GM19239 (cell line): ENCODE measurements at places on chromosomes 2 and 18.

DNA sequence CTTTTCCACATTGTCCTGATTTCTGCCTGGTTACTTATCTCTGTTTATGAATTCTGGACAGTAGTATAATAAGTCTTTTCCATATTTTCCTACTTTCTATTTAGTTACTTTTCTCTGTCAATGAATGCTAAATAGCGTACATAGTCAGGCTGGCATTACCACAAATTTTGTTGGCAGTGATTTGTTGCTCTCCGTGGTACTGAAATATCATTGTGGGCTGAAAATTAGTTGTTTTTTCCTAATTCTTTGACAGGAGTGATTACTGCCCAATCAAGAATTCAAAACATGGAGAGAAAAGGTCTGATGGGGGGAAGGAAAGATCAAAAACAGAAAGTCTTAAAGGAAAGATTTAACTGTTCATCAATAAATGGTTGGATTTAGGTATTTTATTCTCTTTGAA is 7.7 kb upstream of the GALNT13 start:
- no peak for DNase-seq

DNA sequence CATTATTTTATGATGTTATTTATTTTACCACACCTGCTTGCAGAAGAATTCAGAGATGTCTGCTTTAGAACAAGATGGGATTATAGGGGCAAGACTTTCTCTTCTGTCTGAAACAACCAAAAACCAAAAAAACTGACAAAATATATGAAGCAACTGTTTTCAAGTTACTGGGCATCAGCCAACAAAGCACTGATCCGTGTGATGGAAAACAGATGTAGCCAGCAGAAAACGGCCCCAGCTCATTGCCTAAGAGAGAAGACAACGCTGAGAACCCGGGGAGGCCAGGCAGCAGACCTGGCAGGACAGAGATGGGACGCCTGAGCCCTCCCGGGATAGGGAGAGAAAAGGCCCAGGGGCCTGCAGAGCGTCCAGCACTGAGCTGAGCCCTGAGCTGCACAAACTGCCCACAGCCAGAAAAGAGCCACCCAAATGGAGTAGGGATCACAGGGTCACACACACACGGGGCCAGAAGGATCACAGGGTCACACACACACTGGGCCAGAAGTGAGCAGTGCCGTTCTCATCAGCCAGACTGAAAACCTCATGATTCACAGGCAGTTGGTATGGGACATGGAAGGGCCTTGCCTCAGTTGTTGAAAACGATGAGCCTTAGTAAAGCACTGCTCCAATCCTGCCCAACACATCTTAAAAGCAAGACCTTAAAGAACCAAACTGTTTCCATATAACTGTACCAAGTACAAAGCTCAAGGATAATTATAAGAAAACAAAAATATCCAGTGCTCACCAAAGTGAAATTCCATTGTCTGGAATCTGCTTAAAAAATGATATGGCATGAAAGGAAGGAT is 12.1 kb downstream of the PXDN start:
- DNase-seq, result no peak

GRCh38 chr2:37669446-37669845 is 2.0 kb downstream of the CDC42EP3 start:
- no peak for DNase-seq

GRCh38 chr2:129975016-129975774 is 4.3 kb upstream of the RAB6C start:
- no peak for DNase-seq

DNA sequence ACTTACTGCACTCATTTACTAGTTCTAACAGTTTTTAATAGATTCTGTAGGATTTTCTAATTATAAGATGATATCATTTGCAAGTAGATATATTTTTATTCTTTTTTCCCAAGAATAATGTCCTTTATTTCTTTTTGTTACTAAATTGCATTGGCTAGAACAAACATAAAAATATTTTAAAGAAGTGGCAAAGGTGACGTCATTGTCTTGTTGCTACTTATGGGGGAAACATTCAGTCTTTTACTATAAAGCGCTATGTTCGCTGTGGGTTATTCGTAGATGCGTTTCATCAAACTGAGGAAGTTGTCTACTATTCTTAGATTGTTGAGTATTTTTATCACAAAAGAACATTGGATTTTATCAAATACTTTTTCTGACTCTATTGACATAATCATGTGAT is 765.2 kb upstream of the POU3F3 start:
- no peak for DNase-seq

DNA sequence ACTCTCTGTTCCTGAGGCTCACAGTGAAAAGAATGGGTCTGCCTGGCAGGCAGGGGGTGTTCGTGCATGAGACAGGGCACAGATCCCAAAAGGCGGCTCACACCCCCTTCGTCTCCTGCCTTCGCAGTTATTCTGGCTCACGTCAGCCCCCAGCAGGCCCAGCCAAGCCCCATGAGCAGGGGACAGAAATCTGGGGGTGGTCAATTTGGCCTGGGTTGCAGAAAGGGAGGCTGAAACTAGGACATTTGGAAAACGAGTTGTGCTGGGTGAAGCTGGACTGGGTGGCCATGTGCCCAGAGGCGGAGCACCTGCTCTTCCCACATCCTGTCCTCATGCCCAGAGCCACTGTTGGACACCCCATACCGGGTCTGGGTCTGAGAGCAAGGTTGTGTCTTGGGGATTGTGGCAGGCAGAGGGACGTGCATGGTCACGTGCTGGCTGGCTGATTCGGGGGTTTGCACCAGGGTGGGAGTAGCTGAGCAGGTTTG is 99.0 kb upstream of the MCFD2 start:
- DNase-seq, result no peak

DNA sequence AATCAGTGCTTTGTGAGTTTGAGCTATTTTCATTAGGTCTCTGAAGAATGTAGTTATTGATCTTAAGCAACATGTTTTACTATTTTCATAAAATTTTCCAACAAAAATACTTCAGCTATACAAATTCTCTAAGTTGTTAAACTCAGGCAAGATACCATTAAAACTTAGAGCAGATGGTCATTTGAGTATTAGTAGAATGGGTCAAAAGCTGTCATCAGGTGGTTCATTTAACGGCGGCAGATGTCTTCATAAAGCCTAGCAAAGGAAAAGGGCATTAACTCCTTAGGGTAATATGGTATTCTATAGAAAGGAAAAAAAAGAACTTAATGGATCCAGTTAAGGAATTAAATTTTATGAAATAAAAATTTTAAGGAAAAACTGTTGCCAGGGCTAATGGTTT is 19.2 kb downstream of the MIB1 start:
- DNase-seq, result no peak

- DNase-seq, result no peak
Measured at GRCh38 chr2:152167065-152167464, 8.5 kb downstream of the STAM2 start.

GRCh38 chr2:234488913-234489451 is 7.9 kb downstream of the ARL4C start:
- peak; percentile 51 for DNase-seq

DNA sequence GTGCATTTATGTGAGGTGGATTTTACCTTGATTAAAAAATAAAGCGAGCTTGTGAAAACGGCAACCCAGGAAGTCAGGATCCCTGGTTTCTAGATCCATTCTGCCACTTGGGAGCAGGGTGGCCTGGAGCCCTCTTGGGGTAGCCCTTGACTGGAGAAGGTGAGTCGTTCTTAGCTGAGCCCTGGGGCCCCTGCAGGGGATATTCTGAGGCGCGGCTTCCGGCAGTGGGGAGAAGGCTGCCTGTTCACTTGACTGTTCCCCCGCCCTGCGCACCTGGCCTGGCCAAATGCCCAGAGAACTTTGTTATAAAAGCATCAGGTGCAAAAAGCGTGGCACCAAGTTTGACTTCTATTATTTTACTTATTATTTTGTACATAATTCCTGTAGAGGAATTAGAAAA is 221.9 kb downstream of the DYSF start:
- no peak for DNase-seq

DNA sequence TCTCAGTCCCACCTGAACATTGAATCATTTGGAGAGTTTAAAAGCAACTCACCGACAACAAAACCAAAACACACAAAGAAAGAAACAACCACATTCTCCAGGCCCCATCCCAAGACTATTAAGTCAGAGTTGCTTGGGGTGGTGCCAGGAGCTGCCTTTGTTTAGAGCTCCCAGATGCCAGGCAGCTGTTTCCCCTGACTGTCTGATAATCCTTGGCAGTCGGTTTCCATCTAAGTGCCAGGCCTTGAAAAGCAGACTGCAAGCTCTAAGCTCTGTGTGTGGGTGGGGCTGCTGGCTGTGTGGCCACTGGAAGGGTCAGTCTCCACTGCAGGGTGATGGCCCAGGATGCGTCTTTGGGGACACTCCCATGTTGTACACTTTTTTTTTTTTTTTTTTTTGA is 255.3 kb upstream of the AGAP1 start:
- no peak for DNase-seq

- no peak for DNase-seq
Measured at GRCh38 chr18:8357320-8357719, 251.9 kb upstream of the RAB12 start.

GRCh38 chr2:19632403-19632991 is 269.3 kb downstream of the TTC32 start:
- no peak for DNase-seq

GRCh38 chr18:26960911-26961310 is 95.4 kb upstream of the AQP4 start:
- DNase-seq, result no peak

- no peak for DNase-seq
Measured at GRCh38 chr18:6271585-6271984, 143.1 kb downstream of the L3MBTL4 start.

GRCh38 chr2:43438858-43439655 is 156.8 kb downstream of the THADA start:
- DNase-seq, result no peak
